ENCODE measurements at places on chromosomes 7 and 10.
A peak's percentile ranks its signal among the peaks of the same experiment; 100 is the strongest.

DNA sequence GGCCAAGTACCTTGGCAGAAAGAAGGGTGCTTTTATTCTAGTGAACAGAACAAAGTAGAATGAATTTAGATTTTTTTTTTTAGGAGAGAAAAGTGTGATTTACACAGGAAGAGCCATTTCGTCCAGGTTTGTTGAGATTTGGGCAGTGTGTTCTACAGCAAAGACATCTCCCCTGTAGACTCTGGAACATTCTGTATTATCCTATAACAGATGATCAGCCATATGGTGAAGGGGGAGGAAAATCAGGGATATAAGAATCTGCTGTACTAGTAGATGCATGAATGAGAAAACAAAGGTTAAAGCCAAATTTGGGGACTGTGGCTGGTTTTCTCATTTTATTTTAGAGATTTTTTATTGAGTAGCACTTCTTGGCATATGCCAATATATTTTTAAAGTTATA is 453.7 kb upstream of the LRRTM3 start:
- DNase-seq: no peak

GRCh38 chr10:104327745-104328645 is 10.3 kb downstream of the ITPRIP start:
- DNase-seq: peak; percentile 61

DNA sequence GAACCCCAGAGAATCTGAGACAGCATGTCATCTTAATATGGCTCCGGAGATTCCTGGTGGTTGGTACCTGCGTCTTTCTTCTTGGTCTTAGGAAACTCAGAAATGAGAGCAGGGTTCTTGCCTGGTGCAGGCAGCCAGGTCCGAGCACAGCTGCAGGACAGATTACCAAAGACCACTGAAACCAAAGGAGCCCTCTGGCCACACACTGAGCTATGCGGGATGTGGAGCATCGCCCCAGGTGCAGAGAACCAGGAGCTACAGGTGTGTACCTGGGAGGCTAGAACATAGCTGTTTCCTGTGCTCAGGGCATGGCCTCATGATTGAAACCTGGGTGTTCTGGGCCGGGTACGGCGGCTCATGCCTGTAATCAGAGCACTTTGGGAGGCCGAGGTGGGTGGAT is 635.4 kb downstream of the CALN1 start:
- no peak for DNase-seq

DNA sequence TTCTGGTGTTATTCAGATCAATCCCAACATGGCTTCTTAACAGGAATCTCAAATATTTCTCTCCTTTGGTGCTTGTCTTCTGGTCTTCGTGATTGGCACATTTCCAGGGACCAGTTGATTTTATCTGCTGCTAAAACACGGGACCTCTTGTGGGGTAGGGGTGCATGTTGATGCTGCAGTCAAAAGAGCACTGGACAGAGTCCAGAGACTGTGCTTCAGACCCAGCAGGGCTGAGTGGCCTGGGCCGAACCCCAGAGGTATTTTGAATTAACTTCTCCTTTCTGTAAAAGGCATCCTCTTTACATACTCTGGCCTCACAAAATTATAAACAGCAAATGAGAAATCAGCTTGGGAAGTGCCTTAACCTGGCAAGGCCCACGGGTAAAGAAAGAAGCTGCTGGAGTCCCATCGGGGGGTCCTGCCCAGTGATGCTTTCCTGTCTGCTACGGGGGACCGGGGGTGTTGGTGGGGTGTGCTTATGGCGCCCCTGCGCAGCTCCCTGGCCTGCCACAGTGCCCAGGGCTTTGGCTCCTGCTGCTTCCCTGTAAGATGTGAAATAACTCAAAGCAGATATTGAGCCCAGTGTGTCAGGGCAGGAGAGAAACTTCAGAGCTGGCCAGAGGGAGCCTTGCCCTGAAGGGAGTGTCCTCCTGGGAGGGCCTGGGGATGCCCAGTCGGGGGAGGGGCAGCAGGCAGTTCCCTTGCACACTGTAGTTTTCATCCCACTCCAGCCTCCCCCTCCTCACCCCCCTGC is 230.5 kb downstream of the TCF7L2 start:
- DNase-seq: no peak

- DNase-seq: no peak
Observed at GRCh38 chr7:55265836-55266642, 99.1 kb upstream of the LANCL2 start.

GRCh38 chr10:35768731-35769130 is 126.6 kb upstream of the FZD8 start:
- DNase-seq: no peak

- no peak for DNase-seq
Observed at GRCh38 chr7:5692845-5693278, 88.6 kb downstream of the RNF216 start.

Data from ovary (tissue), 10 donors.